Nephron progenitor cell (in vitro differentiated cells): ENCODE measurements at places on chromosomes 4 and X.

- DNase-seq, result no peak
Measured at GRCh38 chr4:168398188-168398587, 79.6 kb upstream of the DDX60 start.

GRCh38 chrX:115322375-115322774 is 32.9 kb downstream of the LUZP4 start:
- no peak for DNase-seq

DNA sequence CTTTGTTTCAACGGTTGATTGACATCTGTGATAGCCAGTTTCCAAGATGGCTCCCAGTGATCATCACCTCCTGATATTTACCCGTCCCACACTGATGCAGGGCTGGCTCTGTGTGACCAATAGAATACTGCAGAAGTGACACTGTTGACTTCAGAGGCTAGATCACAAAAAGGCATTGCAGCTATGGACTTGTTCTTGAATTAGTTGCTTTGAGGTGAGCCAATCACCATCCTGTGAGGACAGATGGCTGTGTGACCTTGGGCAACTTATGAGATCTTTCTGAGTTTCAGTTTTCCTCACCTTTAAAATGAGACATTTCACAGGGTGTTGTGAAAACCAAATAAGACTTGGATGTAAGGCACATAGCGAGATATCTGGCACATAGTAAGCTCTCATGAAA is 1.8 kb upstream of the GPR82 start:
- DNase-seq, result no peak

DNA sequence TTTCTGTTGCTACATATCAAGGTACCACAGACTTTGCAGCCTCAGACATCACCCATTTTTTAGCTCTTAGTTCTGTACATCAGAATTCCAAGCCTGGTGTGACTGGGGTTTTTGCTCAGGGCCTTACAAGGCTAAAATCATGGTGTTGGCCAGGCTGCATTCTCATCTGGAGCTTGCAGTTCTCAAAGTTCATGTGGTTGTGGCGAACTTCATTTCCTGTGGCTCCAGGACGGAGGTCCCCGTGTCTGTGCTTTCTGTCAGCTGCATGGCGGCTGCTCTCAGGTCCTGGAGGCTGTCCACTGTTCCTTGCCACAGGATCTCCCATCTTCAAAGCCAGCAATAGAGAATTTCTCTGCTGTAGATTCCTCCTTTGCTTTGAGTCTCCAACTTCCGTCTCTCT is 157.4 kb downstream of the STIM2 start:
- no peak for DNase-seq

GRCh38 chr4:10701702-10702460 is 17.3 kb upstream of the CLNK start:
- DNase-seq, result no peak
